CD4-positive, alpha-beta T cell (primary cell): ENCODE measurements at places on chromosomes 5 and 9.

- DNase-seq, result no peak
Observed at GRCh38 chr9:137300567-137301080, 1.4 kb downstream of the NRARP start.

- no peak for DNase-seq
Observed at GRCh38 chr5:172598251-172599203, 42.5 kb upstream of the NEURL1B start.

DNA sequence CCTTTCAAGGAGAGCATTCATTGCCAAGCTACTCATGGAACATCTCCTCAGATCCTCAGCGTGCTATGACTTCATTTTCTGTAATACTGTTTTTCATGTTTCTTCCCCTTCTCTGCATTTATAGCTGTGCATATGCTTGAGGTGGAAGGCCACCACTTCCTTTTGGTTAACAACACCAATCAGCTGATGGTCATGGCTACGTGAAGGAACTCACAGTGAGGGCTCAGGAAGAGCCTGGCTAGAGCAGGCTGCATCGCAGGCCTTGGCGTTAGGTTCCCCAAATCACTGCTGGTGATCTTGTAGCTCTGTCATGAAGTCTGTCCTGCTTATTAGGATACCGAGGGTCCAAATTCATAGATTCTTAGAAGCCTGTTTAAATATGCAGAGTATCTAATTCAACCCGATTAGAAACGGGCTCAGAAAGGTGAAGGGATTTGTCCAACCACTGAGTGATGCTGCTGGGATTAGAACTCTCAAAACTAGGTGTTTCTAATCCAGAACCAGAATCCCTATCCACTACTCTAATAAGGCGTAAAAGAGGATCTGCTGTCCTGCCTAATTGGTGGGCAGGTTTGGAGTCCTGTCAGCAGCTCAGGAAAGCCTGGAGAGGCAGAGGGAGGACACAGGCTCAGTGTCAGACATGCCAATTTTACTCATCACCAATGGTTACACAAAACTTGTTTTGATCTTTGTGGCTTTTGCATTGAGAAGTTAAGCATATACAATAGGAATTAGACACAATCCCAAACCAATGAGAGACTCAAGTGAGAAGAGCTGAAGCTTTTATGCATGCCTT lies 7.5 kb downstream of the SYK start:
- no peak for DNase-seq

GRCh38 chr5:132628814-132629213 lies 29.2 kb upstream of the IL13 start:
- no peak for DNase-seq

DNA sequence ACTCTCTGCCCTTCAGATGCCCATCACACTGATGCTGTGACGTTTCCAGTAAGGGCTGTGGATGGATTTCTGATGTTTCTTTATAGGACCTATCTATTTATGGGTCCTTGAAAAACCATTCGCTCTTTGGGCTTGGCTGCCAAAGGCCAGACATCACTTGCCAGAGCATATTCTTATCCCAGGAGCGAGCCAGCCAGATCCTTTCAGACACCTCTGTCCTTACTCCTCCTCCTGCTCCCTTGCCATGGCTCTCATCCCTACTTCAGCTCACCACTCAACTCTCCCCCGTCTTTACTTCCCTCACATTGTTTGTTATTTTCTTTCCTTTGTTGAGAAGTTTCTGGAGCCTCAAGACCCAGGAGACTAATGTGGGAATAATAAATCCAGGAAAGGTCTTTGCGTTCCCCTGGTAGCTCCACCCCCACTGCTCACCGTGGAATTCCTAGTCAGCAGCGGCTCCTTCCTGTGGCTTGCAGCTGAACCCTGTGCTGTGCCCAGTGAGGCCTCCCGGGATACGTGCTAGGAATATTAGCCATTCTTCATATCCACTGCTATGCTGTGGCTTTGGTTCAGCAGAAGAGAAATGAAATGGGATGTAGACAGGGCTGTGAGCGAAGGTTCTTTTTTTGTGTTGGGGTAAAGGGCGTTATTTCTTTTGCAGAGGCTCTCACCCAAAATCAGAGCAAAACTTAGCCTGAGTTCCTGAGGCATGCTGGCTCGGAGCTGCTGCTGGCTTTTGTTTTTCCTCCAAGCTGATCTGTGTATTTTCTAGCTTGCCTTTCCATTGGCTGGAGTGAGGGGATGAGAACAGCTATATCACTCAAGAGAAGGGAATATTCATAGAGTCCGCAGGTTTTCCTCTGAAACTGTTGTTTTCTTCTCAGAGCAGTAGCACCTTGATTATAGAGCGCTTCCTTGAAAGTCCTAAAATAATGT lies 171.1 kb downstream of the SAXO1 start:
- no peak for DNase-seq

GRCh38 chr5:139262742-139263445 lies 30.6 kb upstream of the MATR3 start:
- peak; percentile 54 for DNase-seq

GRCh38 chr9:124216474-124217176 lies 41.1 kb upstream of the NEK6 start:
- no peak for DNase-seq
